ENCODE measurements at places on chromosomes 13 and 19.

DNA sequence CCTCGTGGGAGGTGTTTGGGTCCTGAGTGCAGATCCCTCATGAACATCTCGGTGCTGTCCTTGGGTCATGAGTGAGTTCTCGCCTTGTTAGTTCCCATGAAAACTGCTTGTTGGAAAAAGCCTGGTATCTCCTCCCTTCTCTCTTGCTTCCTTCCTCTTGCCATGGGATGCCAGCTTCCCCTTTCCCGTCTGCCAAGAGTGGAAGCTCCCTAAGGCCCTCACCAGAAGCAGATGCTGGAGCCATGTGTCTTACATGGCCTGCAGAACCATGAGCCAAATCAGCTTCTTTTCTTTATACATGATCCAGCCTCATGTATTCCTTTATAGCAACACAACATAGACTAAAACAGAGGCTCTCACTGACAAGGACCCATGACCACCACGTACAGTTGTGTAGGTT, 8.2 kb downstream of the ADGRE2 start:
- DNase-seq, result no peak

GRCh38 chr13:77696879-77697216, 639 bp upstream of the SLAIN1 start:
- DNase-seq, result no peak

GRCh38 chr19:23254141-23254910, 4.1 kb upstream of the ZNF724 start:
- no peak for DNase-seq

DNA sequence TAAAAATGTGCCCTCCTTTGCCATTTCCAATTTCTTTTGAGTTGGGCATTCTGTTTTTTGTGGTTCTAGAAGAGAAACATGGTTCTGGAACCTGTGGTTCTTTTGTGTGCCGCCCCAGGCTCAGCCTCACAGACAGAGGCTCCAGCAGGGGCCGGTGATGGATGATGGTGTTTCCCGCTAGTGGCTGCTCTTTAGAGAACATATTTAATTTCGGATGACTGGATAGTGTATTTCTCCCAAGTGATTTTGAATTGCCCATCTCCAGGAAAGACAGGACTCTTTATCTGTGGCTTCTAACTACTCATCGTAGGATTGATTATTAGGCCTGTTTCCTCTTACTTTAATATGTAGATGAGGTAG, 75.2 kb downstream of the KL start:
- no peak for DNase-seq

- no peak for DNase-seq
Measured at GRCh38 chr19:28171983-28172382, 1041.0 kb downstream of the UQCRFS1 start.

- no peak for DNase-seq
Measured at GRCh38 chr19:45403781-45404556, 900 bp downstream of the PPP1R13L start.

GRCh38 chr13:46392967-46393366, 5.9 kb upstream of the RUBCNL start:
- no peak for DNase-seq

GRCh38 chr13:91652404-91653301, 254.2 kb downstream of the GPC5 start:
- DNase-seq, result no peak

GRCh38 chr13:104871456-104871855, 1664.0 kb downstream of the EFNB2 start:
- DNase-seq, result no peak

GRCh38 chr13:110303644-110304043, 3.3 kb downstream of the COL4A1 start:
- DNase-seq, result no peak

GRCh38 chr19:30224689-30225606, 147.2 kb upstream of the ZNF536 start:
- DNase-seq, result no peak

DNA sequence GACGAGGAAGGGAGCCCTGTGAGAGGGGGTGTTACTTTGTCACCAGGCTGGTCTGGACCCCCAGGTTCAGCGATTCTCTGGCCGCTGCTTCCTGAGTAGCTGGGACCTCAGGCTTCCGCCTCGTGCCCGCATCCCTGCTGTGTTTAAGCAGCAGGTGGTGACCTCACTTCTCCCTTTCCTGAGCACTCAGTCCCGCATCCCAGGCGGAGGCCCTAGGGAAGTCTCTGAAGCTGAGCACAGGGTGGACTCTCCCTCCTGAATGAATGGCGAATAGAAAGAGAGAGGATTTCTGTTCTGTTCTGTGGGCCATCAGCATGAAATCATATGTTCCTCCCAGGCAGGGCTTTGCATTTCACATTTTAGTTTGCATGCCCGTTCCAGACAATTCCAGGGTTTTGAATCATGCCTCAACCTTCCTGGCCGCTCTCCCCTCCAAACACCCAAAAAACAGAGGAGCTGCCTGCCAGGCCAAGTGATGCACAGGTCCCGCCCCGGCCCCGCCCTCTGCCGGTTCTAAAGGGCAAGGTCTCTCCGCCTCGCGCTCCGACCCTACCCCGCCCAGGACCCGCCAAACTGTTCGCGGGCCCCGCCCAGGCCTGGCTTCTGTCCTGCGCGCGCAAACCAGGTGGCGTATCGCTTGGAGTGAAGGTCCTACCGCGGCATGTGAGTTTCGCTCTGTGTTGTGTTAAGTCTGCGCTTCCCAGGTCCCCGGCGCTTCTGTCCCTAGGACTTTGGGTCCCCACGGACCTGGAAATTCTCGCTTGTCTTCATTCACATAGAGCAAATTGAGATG, 35.1 kb upstream of the ZNF808 start:
- no peak for DNase-seq

DNA sequence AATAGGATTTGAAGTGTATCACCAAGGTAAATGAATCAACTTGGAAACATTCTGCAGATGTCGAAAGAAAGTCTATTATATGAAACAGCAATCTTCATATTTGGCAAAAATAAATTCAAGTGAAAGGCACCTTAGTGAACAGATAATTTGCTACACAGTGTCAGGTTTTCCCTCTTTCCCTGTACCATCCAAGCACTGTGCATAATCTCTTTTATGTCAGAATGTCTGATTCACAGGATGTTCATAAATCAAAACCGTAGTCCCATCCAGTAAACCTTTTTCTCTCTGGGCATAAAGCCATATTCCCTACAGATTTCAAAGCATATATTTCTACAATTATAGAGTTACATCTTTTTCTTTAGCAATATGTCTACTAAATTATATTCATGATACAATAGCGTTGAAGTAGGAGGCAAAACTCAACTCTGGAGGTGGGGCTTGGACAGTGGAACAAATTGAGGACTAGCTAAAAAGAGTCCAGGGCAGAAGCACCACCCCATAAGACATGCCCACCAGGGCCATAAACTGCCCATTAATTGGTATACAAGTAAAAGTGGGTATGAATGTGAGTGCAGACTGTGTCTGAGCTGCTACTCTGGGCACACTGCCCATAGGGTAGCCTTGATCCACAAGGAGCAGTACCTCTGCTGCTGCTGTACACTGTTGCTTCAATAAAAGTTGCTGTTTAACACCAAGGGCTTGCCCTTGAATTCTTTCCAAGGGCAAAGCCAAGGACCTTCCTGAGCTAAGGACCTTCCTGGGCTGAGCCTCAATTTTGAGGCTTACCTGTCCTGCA, 72.1 kb upstream of the MYCBP2 start:
- no peak for DNase-seq

DNA sequence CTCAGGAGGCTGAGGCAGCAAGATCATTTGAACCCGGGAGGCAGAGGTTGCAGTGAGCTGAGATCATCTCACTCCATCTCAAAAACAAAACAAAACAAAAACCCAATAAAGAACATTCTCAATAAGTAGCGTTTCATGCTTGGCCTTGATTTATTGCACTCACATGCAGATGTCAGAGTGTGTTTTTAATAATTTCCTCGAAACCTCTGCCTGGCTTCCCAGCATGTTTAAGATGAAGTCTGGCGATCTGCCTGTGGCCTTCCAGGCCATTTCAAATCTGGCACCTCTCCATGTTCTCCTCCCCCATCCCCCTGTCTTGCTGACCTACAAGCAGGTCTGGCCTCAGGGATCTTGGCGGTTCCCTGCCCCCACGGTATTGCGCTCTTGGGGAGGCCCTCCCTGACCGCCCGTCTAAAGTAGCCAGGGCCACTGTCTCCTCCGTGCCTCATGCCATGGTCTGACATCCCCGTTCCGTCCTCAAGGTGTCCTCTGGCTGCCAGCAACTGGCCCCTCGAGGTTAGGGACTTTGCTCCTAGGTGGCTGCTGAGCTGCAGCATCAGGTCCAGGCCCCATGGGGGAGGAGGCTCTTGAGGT, 1.6 kb downstream of the WDR88 start:
- DNase-seq, result no peak

- DNase-seq, result no peak
Measured at GRCh38 chr13:36358175-36358718, 12.1 kb upstream of the SPART start.

GRCh38 chr19:498511-498891, 2.2 kb downstream of the MADCAM1 start:
- no peak for DNase-seq

GRCh38 chr19:18895038-18895823, 727 bp downstream of the CERS1 start:
- DNase-seq, result no peak

- no peak for DNase-seq
Measured at GRCh38 chr19:39127812-39128515, 2.4 kb downstream of the PAK4 start.

DNA sequence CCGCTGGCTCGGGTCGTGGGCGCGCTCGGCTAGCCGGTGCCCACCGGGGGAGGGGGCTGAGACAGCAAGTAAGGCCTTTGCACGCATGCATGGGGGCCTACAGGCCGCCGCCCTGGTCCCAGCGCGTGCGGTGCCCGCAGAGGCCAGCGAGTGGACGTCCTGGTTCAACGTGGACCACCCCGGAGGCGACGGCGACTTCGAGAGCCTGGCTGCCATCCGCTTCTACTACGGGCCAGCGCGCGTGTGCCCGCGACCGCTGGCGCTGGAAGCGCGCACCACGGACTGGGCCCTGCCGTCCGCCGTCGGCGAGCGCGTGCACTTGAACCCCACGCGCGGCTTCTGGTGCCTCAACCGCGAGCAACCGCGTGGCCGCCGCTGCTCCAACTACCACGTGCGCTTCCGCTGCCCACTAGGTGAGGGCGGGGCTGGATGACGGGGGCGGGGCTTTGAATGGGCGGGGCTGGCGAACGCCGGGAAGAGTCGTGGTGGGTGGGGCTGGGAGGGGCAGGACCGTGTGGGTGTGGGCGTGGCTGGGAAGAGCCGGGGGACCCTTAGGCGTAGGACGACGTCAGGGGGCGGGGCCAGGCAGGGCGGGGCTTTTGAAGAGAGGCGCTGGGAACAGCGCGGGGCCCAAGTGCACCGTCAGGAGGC, 2.1 kb downstream of the CILP2 start:
- DNase-seq, result no peak

GRCh38 chr13:23626700-23627099, 56.5 kb downstream of the TNFRSF19 start:
- no peak for DNase-seq

- no peak for DNase-seq
Measured at GRCh38 chr19:16084067-16084685, 7.9 kb downstream of the TPM4 start.

- no peak for DNase-seq
Measured at GRCh38 chr13:110113284-110113764, 193.6 kb downstream of the COL4A1 start.

DNA sequence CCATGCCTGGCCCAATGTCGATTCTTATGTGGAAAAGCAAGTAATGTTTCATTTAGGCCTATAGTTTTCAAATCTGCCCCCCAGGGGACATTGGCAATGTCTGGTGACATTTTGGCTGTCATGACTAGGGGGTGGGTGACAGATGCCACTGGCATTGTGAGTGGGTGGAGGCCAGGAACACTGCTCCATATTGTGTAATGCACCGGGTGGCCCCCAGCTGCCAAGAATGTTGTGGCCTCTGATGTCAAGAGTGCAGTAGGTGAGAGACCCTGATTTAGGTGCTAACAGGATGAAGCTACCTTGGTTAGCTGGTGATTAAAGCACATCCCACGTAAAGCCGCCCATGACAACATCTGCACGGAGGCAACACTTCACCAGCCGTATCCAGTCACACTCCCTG, 10.8 kb downstream of the C19orf44 start:
- no peak for DNase-seq

- DNase-seq, result no peak
Measured at GRCh38 chr13:37364007-37364406, 234.6 kb downstream of the POSTN start.

GRCh38 chr13:78193846-78194245, 275.2 kb upstream of the EDNRB start:
- no peak for DNase-seq

DNA sequence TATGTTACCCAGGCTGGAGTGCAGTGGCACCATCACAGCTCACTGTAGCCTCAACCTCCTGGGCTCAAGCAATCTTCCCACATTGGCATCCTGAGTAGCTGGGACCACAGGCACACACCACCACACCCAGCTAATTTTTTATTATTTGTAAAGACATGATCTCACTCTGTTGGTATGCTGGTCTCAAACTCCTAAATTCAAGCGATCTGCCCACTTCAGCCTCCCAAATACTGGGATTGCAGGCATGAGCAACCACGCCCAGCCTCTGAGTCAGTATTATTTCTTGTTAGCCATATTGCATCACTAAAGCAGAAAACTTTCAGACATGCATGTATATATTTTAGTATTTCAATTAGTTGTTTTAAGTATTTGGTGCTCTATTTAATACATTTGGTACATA, 376.4 kb downstream of the GPC6 start:
- DNase-seq, result no peak

DNA sequence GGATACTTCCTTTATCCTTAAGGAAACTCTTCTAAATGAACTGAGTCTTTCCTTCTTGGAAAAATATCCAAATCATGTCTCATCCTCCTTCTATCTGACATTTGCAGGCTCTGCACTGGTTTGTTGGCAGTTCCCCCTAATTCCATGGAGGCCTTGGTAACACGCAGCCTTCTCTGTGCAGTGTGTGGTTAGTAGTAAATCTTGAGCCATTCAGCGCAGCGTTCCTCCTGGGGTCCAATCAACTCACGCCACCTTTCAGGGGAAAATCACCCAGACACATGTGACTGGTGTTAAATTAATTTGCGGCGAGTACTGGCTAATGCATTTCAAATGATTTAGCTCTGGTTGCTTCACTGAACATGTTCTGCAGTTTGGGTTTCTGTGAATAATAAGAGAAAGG, 21.0 kb upstream of the CBY2 start:
- no peak for DNase-seq

DNA sequence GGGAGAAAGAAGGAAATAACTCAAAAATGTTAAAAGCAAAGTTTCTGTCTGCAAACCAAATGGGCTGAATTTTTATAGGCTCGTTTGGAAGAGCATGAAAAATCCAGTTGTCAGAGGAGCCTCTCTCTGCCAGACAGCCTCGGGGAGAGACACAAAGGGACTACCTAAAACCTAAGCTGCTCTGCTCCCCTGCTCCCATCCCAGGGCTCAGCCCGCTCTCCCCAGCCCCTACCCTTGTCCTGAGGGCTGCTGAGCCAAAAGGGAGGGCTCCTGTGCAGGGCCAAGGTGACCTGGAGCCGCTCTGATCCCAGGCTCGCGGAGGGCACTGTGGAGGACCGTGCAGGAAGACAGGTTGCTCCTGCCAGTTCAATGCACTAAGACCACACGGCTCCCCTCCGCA, 96.7 kb upstream of the UQCRFS1 start:
- no peak for DNase-seq

GRCh38 chr19:44800461-44800860, 8.4 kb upstream of the BCAM start:
- peak; percentile 84 for DNase-seq

GRCh38 chr13:48749144-48749543, 95.4 kb downstream of the CYSLTR2 start:
- DNase-seq, result no peak

- no peak for DNase-seq
Measured at GRCh38 chr13:112785483-112785856, 95.6 kb downstream of the ATP11A start.

- no peak for DNase-seq
Measured at GRCh38 chr13:94143624-94144350, 335.7 kb downstream of the DCT start.

All from T-helper 17 cell (primary cell).